ENCODE measurements at places on chromosomes 6 and 20. TPM values are rescaled to one million over a fixed set of nuclear protein-coding genes. Genes with fewer than 3 reads are reported as not detected.

DNA sequence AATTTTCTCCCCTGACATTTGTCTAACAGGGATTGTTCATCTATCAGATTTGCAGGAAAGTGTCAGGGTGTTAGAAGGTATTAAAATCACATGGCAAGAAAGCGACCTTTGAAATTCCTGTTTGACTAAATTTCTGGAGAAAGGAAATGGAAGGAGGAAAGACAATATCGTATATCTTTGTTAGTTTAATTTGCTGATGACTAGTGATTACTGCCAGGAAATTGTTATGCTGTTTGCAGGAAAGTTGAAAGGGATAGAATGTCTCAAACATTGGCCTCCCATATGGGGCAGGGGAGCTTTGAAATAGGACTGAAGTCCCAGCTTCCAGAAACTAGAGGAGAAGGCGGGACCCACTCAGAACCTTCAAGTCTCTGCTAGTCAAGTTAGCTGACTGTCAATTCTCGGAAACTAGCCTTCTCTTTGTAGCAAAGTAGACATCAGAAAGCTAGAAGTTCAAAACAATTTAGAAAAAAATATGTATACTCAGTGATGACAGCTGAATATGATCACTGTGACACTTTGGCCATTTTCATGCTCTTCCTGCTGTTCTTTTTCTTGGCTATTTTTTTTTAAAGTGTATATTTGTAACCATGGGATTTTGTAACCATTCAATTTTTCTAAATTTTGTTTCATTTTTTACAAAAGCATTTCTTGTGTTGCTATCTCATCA lies 53.4 kb upstream of the RALGAPA2 start:
- no peaks in the 10 kb centered on the region for H3K4me1 ChIP-seq
- H3K27me3 ChIP-seq: no peaks in the 10 kb centered on the region
- H3K4me3 ChIP-seq: no peak overlapping the region
- no peak for DNase-seq

GRCh38 chr6:132210886-132211563 lies 190.2 kb downstream of the MOXD1 start:
- no peak for DNase-seq
- H3K36me3 ChIP-seq: no peaks in the 10 kb centered on the region
- no peak overlapping the region for H3K27ac ChIP-seq
- H3K4me1 ChIP-seq: no peaks in the 10 kb centered on the region

DNA sequence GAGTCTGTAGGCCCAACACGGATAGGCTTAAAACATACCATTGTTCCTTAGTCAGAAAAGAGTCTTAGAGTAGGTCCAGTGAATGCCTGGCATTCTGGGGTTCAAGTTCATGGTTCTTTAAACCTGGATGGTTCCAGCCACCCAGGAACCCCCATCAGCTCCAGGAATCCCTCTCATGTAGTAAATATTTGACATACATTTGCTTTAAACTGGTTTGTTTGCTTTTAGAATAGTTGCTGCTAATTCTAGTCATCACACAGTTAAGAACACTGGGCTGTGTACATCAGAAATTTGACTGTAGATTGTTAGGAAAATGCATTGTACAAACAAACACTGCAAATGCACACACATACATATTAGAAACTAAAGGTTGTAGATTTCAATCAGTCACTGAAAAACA lies 30.6 kb upstream of the PBOV1 start:
- H3K36me3 ChIP-seq: no peaks in the 10 kb centered on the region
- peaks cover 3% of the 10 kb centered on the region for H3K4me1 ChIP-seq
- H3K4me3 ChIP-seq: no peak overlapping the region
- H3K27ac ChIP-seq: no peak overlapping the region
- H3K27me3 ChIP-seq: no peaks in the 10 kb centered on the region

DNA sequence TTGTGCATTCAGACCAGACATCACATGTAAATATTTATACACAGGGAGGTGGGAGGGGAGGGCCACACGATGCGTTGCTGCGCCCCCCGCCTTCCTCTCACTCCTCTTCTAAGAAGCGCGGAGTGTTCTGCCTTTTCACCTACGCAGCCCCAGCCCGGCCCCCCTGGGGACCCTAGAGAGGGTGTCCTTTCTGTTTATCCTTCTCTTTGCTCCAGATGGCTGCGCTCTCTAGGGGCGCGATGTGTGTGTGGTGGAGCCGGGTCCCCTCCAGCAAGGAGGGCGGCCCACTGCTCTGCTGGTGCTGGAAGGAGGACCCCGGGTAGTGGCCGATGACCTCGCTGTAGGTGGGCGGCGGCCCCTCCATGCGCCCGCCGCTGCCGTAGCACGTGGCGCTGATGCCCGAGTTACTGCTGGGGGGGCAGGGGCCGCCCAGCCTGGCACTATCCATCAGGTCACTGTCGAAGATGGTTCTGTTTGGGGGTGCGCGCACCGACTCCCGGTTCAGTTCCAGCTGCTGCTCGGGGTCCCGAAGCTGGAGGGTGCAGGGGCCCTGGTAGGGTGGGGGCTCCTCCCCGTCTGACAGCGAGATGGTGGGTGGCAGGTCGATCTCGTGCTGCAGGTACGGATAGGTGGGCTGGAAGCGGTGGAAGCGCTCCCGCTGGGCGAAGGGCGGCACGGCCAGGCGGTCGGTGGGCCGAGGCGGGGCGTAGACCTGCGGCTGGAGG lies 31.8 kb upstream of the ZBP1 start:
- no peaks in the 10 kb centered on the region for H3K36me3 ChIP-seq
- H3K27me3 ChIP-seq: no peaks in the 10 kb centered on the region
- H3K4me3 ChIP-seq: no peak overlapping the region
- H3K4me1 ChIP-seq: peaks cover 3% of the 10 kb centered on the region

DNA sequence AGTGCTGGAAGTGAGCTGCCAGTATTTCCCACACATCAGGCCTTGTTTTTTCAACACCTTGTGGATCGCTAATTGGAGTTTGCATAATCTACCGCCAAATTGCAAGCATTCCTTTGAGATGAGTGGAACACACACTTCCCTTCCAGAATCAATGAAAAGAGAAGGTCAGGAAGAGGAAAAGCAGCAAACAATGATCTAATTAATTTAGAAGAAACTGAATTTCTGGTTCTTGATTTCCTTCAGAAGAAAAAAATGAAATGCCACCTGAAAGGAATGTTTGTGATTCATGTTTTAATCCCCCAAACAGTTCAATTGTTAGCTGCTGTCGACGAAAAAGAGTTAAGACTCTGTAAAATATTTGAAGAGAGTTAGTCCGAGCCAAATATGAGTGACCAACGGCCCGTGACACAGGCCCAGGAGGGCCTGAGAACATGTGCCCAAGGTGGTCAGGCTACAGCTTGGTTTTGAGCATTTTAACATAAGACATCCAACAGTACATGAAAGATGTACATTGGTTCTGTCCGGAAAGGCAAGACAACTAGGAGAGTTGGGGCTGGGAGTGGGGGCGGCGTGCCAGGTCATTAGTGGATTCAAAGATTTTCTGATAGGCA lies 182.3 kb downstream of the MTFR2 start:
- H3K27me3 ChIP-seq: no peaks in the 10 kb centered on the region
- DNase-seq: no peak
- peaks cover 8% of the 10 kb centered on the region for H3K4me1 ChIP-seq
- H3K27ac ChIP-seq: peak overlapping the region; percentile 6
- no peak overlapping the region for H3K4me3 ChIP-seq

- no peaks in the 10 kb centered on the region for H3K36me3 ChIP-seq
- no peak overlapping the region for H3K27ac ChIP-seq
- DNase-seq: no peak
- no peak overlapping the region for H3K4me3 ChIP-seq
- no peaks in the 10 kb centered on the region for H3K27me3 ChIP-seq
- peaks cover 5% of the 10 kb centered on the region for H3K4me1 ChIP-seq
These were observed 1.9 kb downstream of the RFPL4B start for GRCh38 chr6:112348891-112349635.

- H3K27ac ChIP-seq: no peak overlapping the region
- no peaks in the 10 kb centered on the region for H3K27me3 ChIP-seq
- H3K4me1 ChIP-seq: peaks cover 15% of the 10 kb centered on the region
- no peaks in the 10 kb centered on the region for H3K36me3 ChIP-seq
These were observed 9.0 kb downstream of the PTPN1 start for GRCh38 chr20:50519036-50519762.

DNA sequence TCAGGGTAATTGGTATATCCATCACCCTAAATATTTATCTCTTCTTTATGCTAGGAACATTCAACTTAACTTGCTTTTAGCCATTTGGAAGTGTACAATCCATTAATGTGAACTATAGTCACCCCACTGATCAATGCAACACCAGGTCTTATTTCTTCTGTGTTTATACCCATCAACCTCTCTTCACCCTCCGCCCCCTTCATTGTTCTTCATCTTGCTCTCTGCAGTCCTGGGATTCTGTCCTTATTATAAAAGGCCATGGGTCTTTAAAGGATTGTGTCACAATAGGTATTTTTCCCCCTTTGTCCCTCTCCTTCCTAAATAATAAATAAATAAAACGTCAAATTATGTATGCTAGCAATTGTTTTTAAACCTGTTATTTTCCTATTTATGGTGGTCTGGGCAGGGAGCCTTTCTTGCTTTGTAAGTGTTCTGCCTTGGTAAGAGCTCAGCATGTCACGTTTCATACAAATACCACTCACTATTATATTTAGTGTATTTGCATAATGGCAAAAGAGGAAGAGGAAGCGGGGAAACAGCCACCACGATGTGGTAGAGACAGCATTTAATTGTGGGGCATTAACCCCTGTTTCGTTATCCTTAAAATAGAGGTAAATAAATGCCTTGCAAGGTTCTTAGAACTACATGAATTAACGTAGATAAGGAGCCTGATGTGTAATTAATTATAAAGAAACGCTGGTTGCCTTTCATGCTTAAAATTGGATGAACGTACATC lies 1.9 kb downstream of the ABRACL start:
- H3K4me1 ChIP-seq: no peaks in the 10 kb centered on the region
- no peaks in the 10 kb centered on the region for H3K27me3 ChIP-seq
- no peaks in the 10 kb centered on the region for H3K36me3 ChIP-seq
- H3K27ac ChIP-seq: no peak overlapping the region
- no peak overlapping the region for H3K4me3 ChIP-seq

DNA sequence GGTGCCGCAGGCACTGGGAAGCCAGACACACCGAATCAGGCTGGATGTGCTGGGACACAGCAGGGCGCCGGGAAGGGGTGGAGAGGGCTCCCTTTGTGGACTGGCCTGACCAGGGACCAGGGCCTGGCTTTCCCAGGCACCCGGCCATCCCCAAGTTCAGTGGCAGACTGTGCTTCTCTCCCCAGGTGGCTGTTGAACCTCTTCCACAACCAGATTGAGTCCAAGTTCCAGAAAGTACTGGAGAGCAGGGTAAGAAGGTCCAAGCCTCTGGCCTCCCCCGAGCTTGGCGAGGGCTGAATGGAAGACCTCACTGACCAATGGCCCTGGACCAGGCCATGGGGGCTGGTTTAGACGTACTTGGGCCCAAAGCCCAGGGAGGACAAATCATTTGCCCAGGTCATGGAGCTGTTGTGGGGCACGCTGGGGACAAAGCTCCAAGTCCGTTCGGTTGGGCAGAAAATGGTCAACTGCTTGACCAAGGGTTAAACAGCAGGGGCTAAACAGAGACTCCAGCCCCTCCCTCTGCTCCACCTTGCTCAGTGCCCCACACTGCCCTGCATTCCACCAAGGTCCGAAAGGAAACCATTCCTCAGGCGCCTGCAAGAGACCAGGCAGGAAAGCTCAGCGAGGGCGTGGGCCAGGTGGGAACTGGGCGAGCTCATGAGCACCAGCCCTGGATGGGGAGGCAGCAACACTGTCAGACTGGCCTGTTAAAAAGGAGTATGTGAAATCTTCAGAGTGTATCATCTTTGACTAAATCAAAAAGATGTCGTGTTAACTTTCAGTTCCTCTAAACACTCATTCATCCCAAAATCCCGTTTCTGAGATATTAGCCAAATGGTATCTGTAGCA lies 9.1 kb downstream of the LBP start:
- no peak overlapping the region for H3K4me3 ChIP-seq
- no peaks in the 10 kb centered on the region for H3K27me3 ChIP-seq
- DNase-seq: no peak

DNA sequence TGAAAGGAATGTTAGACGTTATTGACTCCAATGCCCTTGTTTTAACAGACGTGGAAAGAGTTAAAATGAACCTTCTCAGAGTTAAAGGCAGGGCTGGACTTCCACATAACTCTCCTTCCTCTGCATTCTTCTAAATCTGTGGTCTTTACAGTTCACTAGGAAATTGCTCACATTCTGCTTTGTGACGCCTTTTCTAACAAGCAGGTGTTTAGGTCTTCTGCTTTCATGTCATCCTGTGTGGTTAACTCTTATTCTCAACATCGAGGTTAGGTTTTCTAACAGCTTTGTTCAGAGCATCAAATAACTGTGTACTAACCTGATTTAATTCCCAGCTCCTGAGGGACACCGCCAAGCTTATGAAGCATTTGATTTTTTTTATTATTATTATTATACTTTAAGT lies 81.3 kb upstream of the NT5E start:
- H3K4me1 ChIP-seq: no peaks in the 10 kb centered on the region
- no peak for DNase-seq
- no peaks in the 10 kb centered on the region for H3K36me3 ChIP-seq

DNA sequence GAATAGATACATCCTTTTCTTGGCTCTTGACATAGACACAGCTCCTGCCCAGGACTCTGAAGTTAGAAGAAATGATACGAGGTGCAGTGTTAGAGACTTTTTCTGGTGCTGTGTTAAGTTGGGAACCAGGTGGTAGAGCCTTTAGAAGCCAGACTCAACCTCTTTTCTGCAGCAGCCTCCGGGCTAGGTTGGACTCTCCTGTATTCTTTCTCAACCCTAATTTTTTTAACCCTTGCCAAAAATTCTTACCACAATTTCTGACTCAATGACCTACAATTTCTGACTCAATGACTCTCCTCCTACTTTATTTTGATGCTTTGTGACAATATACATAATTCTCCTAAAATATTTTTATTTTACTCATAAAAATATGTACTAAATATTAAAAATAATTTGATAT lies 127.4 kb upstream of the PRL start:
- H3K4me3 ChIP-seq: no peak overlapping the region
- no peak for DNase-seq
- H3K27ac ChIP-seq: no peak overlapping the region
- no peaks in the 10 kb centered on the region for H3K27me3 ChIP-seq

NTSR1 gene
- not detected for total RNA-seq

POPDC3 gene
- total RNA-seq: not detected

C20orf144 gene
- total RNA-seq: not detected

CENPW gene
- 1.8 TPM for total RNA-seq

KCNQ5 gene
- total RNA-seq: 0.63 TPM

CD24 gene
- total RNA-seq: 139 TPM

All from ovary (tissue), 10 donors.